Posterior cingulate gyrus (tissue), 11 donors: ENCODE measurements at places on chromosomes 1 and 21.

GRCh38 chr1:206903687-206904086, 6.4 kb downstream of the IL24 start:
- no peak for DNase-seq

GRCh38 chr1:52756020-52756419, 29.8 kb downstream of the ZYG11B start:
- DNase-seq: no peak

DNA sequence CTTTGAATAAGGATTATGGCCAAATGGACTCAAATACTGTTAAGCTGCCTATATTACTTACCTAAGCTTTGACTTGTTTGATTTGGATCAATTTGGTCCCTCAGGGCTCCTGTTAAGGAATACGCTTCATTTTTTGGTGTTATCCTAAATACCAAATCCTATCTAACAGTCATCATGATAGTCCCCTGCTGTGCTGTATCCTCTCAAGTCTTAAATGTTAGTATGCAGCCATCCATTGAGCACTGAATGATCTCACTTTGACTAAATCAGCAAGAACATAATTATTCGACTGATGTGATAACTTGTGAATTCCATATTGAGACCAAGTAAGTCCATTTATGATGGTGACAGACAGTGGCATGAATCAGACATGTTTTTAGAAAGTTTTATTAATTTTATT, 53.1 kb upstream of the ATF3 start:
- DNase-seq: no peak

GRCh38 chr1:117527566-117528102, 78.2 kb upstream of the TENT5C start:
- no peak for DNase-seq

- no peak for DNase-seq
Measured at GRCh38 chr1:206566999-206567398, 45.3 kb downstream of the EIF2D start.

- no peak for DNase-seq
Measured at GRCh38 chr1:185556561-185556960, 177.6 kb upstream of the HMCN1 start.

DNA sequence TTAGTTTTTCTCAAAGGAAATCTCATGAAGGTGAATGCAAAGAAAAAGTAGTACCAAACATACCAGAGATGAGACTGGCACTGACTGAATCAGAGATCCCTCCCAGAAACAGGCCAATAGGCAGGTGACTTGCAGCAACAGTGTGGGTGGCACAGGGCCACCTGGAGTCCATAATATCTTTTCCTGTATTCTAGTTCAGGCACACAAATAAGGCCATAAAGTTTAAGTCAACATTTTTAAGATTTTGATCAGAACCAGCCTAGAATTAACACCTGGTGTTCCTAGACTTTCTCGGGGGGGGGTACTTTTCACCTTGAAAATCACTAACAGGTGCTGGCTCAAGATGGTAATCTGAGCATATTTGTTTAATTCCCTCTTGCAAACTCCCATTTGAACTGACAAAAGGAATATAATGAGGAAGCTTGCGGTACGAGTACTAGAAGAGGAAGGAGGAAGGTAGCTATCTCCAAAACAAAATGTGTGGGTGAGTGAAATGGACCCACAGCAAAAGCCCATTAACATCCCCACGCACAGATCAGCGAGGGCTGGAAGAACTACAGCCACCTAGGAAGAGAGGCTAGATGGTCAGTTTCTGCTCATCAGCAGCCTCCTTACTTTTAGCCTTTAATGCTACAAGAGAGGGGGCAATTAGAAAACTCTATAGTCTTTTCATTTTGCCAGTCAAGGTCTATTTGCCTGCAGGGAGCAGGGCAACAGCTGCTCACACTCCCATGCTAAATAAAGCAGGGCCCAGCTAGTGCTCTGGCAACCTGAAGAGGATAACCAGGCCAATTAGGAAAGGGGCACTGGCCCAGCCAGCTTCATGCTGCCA, 18.9 kb downstream of the SDE2 start:
- no peak for DNase-seq

GRCh38 chr1:15968172-15968571, 7.7 kb downstream of the ZBTB17 start:
- DNase-seq: no peak

GRCh38 chr1:154493276-154493675, 8.7 kb upstream of the TDRD10 start:
- no peak for DNase-seq
